T-helper 22 cell (primary cell): ENCODE measurements at places on chromosomes 4 and X.

GRCh38 chr4:89056953-89057398 is at the start of gene FAM13A:
FAM13A (minus strand) TSS chr4:89057185; CDS start chr4:89056964, 221 bp downstream.
- DNase-seq = no peak

DNA sequence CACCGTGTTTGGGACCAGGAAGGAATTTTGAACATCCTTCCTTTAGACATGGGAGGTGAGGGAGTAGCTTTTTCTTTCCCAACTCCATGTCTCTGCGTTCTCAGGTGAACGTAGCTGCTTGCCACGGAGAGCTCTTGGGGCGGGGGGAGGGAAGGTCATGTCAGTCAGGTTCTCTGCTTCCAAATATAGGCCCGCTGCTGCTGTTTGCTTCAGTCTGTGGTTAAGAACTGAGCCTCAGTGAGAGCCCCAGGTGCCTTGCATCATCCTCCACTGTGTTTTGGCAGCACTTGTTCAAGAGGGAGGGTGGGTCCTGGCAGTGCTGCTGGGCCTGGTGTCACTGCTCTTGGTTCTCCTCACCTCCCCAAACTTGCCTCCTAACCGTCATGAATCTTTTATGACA is 46.5 kb downstream of the HADH start:
- DNase-seq = no peak

DNA sequence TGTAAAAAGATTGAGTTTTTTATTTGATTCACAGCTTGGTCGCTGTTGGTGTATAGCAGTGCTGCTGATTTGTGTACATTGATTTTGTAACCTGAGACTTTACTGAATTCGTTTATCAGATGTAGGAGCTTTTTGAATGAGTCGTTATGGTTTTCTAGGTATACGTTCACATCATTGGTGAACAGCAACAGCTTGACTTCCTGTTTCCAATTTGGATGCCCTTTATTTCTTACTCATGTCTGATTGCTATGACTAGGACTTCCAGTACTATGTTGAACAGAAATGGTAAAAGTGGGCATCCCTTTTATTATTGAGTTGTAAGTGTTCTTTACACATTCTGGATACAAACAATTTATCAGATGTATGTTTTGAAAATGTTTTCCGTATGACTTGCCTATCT is 76.0 kb downstream of the ADGRG4 start:
- DNase-seq = no peak

DNA sequence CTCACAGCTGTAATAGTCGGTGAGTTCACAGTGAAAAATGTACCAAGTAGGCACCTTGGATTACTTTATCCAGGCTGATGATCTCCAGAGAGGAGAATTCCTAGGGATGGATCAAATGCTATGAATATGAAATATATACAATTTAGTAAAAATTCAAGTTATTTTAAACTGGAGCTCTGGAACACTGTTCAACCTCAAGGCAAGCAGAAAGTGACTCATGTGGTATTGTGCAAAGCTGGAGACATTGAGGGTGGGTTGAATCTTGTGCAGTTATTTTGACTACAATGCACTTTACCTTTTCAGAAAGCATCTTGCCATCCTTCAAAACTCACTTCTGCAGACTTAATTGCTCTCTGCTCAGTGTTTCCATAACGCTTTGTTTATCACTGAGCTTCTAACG is 43.4 kb downstream of the OSTC start:
- no peak for DNase-seq

GRCh38 chr4:111210595-111210994 is 587.7 kb upstream of the PITX2 start:
- DNase-seq = no peak

DNA sequence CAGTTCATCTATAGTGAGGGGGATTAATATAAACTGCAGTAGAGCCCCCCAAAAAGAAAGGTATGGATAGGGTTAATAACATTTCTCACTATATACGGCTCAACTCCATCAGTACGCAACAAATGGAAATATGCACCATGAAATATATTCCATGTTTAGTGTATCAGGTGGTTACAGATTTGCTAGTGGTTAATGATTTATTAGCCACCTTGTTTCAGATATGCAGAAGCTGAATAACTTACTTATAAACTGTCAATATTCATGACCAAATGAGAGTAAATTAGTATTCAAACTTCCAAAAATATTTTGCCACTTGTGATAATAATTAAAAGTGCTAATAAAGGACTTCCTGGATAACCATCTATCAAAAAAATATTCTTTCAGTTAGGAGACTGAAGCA is 14.8 kb downstream of the AMTN start:
- DNase-seq = no peak

DNA sequence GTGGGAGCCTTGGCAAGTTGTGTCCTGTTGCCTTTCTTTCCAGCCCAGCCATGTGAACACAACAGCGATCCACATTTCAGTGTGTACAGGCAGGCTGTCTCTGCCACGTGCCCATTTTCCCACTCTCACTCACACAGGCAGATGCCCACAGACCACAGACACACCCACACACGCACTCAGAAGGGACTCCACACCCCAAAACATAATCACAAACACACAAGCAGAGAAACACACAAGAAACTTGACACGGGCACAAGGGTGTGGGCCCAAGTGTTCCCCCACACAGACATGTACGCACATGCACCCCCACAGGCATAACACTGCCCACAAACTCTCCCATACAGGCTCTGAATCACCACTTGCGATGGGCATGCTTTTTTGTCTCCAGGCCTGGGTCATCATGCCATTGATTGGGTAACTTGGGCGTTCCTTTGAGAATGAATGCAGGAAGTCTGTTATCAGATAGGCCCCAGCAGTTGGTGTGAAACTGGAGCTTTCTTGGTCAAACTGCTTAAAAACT is 84.3 kb downstream of the NBDY start:
- DNase-seq = peak; percentile 60

- no peak for DNase-seq
Observed at GRCh38 chr4:178148106-178148505, 705.9 kb upstream of the AGA start.

DNA sequence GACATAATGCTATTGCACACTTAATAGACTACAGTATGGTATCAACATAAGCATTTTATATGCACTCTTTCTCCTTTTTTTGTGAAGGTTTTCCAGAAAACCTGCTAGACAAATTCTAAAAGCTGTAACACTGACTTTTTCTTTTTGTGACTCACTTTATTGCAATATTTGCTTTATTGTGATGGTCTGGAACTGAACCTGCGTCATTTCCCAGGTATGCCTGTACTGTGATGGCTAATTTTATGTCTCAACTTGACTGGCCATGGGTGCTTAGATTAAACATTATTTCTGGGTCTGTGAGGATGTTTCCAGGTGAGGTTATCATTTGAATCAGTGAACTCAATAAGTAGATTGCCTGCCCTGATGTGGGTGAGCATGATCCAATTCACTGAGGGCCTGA is 35.5 kb upstream of the LAMP2 start:
- DNase-seq = no peak

- no peak for DNase-seq
Observed at GRCh38 chr4:89316931-89317366, 9.3 kb upstream of the GPRIN3 start.

GRCh38 chr4:140172960-140173359 is 19.0 kb upstream of the MAML3 start:
- no peak for DNase-seq

DNA sequence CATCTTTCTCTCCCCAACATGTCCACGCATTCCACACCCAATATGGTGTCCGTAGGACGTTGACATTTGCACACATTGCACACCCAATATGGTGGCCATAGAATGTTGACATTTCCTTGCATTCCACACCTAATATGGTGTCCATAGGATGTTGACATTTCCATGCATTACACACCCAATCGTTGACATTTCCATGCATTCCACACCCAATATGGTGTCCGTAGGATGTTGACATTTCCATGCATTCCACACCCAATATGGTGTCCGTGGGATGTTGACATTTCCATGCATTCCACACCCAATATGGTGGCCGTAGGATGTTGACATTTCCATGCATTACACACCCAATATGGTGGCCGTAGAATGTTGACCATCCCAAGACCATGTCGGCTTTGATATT is 88.4 kb upstream of the SHOX start:
- no peak for DNase-seq
